ENCODE measurements at places on chromosomes 12 and 14.

GRCh38 chr14:85122690-85123089, 407.3 kb upstream of the FLRT2 start:
- peak; percentile 71 for DNase-seq

- no peak for DNase-seq
These were observed 126.6 kb downstream of the CHST11 start for GRCh38 chr12:104583301-104583700.

GRCh38 chr12:38417101-38417500, 100.5 kb downstream of the ALG10B start:
- no peak for DNase-seq

DNA sequence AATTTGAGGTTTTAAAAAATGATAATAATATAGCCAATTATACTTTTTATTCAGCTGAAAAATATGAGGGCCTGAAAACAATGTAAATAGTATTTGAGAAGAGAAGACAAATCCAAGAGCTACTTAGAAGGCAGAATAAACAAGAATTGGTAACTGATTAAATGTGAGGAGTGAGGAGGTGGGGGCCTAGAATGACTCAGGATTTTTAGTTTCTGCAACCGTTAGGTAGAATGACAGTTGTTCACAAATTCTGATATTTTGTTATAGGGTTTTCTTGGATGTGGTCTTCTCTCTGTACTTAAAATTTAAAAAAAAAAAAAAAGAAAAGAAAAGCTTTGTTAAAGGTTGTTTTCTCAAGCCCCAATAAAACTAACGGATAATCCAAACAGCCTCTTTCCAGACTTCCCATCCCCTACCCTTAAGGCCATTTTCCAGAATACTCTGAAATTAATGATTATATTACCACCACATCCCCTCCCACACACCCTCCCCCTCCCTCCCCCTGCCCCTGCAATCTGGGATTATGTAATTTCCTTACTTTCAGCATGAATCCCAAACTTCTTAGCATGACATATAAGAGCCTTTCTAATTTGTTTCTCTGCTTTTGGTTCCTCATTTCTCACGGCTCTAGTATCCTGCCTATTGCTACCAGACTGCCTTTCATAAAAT, 50.4 kb downstream of the LRP6 start:
- no peak for DNase-seq

DNA sequence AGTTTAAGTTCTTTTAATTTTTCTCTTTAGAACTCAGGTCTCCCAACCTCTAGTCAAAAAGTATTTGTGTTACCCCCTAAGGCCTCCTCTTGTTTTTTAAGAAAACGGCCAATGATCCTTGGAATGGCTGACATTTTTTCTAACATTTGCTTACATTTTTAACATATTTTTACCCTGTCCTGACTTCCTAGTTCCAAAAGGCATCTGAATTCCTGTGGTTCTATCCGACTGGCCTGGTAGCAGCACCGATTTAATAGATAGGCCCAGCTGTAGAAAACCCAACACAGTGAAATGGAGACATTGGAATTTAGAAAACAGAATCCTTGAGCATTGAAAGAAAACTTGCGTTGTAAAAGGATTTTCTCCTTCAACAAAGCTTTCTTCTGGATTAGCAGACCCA, 134.7 kb upstream of the GSC start:
- DNase-seq, result no peak

DNA sequence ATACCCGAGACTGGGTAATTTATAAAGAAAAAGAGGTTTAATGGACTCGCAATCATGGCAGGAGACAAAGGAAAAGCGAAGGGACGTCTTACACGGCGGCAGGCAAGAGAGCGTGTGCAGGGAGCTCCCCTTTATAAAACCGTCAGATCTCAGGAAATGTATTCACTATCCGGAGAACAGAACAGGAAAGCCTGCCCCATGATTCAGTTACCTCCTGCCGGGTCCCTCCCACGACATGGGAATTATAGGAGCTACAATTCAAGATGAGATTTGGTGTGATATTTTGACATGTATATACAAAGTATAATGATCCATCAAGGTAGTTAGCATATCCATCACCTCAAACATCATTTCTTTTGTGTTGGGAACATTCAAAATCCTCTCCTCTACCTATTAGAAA, 2.3 kb upstream of the CDCA4 start:
- no peak for DNase-seq

DNA sequence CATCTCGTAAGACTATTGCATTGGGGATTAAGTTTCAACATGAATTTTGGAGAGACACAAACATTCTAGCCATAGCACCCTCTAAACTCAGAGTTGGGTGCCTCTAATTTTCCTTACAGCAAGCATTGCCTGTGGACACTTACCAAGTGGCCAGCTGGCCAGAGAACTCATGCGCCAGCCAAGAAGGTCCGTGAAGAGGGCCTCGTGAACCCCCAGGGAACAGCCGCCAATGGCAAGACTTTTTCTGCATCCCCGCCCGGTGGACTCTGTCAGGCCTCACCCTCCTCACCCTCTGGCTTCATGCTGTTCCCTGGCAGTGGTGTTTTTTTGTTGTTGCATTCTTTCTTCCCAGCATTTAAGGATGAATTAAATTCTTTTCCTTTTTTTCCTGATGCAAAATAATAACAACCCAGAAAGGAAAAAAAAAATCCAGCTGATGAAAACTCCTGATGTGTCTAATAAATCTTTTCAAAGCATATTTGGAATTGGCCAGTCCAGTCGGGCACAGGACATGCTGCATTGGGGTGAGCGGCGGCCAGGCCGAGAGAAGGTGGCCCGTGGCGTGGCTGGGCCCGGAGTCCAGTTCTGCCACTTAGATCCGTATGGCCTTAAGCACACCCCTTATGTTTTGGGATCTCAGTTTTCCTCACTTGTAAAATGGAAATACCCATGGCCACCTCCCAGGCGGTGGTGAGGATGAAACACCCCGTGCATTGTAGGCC, 191.9 kb upstream of the DIO3 start:
- no peak for DNase-seq

GRCh38 chr14:95307402-95308041, 12.2 kb downstream of the CLMN start:
- no peak for DNase-seq

GRCh38 chr12:24904871-24905270, 44.0 kb downstream of the BCAT1 start:
- no peak for DNase-seq

- DNase-seq, result no peak
These were observed 4.1 kb downstream of the SLC2A13 start for GRCh38 chr12:40101747-40102146.

GRCh38 chr14:34461334-34462131, 507 bp downstream of the SPTSSA start:
- no peak for DNase-seq

DNA sequence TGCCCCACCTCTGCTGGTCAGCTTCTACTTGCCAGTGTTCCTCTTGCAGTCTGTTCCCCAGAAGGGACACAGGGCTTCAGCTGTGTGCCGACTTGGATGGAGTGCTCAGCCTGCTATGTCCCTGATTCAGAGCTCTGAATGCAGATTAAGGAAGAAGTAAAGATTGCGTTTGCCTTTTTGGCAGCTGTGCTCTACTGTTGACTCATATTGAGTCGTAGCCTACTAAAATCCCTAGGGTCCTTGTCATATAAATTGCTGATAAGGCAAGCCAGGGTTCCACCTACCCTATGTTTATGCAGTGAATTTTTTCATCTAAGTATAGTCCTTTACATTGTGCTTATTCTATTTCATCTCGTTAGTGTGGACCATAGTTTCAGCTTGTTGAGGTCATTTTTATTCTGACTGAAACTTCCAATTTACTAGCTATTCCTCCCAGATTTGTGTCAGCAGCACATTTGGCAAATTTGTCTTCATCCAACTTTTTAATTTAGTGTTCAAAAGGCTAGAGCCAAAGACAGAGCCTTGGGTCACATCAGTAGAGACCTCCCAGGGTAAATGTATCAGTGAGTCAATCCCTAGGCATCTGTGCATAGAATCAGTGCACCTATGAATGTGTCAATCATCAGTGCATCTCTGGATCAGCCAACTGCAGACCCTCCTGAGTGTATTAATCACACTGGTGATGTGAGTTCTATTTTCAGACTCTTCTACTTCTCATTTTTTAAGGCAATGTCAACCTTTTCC, 31.9 kb downstream of the CACNA1C start:
- no peak for DNase-seq

GRCh38 chr14:70722418-70722817, 80.7 kb downstream of the TTC9 start:
- no peak for DNase-seq

- DNase-seq, result no peak
These were observed 193.6 kb upstream of the GARIN6 start for GRCh38 chr12:99453836-99454538.

- peak; percentile 28 for DNase-seq
These were observed 23.6 kb upstream of the TMEM260 start for GRCh38 chr14:56555921-56556570.

- DNase-seq, result no peak
These were observed 132.7 kb upstream of the DYRK2 start for GRCh38 chr12:67515679-67516340.

GRCh38 chr12:2393016-2393415, 340.2 kb downstream of the CACNA1C start:
- no peak for DNase-seq

DNA sequence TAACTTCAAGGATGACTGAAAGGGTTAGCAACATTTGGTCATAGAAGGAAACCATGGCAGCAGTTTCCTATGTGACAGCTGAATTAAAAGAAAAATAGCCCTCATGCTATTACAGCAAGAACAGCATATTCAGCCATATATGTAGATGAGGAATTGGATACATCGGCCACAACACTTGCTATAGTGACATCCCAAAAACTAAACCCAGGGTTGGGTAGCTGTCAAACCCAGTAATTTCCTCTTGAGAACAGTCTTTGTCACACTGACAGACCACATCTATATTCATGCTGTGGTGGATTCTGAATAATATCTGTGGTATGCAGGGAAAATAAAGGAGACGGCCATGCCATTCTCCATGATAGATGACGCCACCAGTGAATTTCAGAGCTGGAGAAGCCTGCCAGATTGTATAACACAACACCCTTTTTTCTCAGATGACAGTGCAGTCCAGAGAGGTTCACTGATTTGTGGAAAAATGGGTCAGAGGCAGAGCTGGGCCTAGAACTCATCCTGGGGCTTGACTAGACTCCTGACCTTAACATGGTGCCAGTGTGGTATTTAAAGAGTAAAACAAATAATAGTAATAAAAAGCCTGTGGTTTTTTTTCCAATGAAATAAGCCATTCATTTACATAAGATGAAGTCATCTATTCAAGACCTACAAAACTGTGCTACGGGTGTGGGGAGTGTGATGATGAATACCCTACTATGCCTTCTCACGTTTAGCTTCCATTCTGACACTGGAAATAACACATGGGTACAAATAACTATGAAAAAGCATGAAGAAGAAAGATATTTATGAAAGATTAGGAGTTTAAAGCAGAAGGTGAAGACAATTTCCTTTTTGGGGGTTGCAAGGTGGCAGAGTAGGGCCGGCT, 32.3 kb downstream of the EFCAB11 start:
- DNase-seq, result peak; percentile 72

GRCh38 chr12:111224186-111225066, 144.5 kb downstream of the PHETA1 start:
- no peak for DNase-seq

DNA sequence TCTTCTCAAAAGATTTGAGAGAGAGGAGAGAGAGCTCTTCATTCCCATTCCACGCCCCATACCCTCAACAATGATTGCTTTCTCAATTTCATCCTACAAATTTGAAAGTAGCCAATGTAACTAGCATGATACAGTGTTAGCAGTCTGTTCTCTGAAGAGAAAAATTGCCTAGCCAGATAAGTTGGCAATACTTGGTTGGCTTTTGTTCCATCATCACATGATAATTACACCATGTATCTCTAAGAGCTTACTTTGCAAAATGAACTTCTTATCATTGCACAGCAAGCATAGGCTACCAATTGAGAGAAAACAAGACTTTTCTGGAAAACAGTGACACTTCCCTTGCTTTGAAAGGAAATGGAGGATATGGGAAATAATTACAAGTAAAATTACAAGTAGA, 68.9 kb downstream of the FSCB start:
- no peak for DNase-seq

GRCh38 chr14:64703395-64704142, 655 bp upstream of the PLEKHG3 start:
- no peak for DNase-seq

DNA sequence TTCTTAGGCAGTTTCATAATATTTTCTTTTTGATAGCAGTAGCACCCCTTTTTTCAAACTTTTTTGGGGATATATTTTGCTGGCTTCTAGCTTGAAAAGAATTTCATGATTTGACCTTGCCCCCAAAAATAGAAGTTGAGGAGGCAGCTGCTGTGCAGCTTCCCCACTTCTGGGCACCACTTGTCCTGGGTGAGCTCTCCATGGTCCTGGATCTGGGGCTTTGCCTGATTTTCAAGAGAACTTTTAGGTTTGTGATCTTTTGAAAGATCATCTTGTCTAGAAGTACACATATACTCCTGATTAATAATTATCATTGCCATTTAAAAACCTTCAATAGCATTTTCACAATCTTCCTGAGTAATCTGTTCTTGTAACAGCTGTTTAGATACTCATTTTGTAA, 271.6 kb downstream of the NPAS3 start:
- no peak for DNase-seq

GRCh38 chr14:91249841-91250616, 5.5 kb upstream of the GPR68 start:
- DNase-seq, result no peak

GRCh38 chr14:73715707-73716106, 1.5 kb upstream of the PNMA1 start:
- no peak for DNase-seq

DNA sequence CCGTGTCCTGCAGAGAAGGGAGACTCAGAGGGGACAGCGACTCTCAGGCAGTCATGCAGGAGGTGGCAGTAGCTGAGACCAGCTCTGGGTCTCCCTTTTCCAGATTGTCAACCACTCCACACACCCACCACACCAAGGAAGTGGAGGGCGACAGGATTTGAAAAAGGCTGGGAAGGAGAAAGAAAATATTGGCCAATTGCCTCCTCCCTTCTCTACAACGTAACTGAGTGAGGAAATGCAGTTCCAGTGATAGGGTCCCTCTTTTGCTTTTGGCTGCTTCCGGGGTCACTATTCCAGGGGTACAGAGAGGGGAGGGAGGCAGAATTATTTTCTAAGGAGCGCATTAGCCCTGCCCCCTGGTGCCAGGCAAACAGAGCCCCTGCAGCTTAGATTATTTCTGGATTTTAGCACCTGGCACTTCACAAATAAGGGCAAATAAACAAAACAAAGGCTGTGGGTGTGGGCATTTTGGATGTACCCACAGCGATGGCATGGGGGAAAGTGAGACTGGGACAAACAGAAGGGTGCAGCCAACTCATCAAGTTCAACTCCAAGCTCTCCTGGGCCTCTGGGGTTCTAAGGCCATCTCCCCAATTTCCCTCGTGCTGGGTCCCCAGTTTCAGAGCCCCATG, 20.4 kb downstream of the ASB2 start:
- DNase-seq, result no peak

- no peak for DNase-seq
These were observed 33.1 kb downstream of the SNX6 start for GRCh38 chr14:34596891-34597290.

- no peak for DNase-seq
These were observed 350.5 kb upstream of the OR4E1 start for GRCh38 chr14:22024137-22024536.

GRCh38 chr14:63383776-63384367, 65.1 kb upstream of the GPHB5 start:
- no peak for DNase-seq
